Eye (tissue), 1 donor: ENCODE measurements at places on chromosomes 7 and 10.

GRCh38 chr7:104252409-104253134 is 44.8 kb upstream of the ORC5 start:
- no peak for DNase-seq

DNA sequence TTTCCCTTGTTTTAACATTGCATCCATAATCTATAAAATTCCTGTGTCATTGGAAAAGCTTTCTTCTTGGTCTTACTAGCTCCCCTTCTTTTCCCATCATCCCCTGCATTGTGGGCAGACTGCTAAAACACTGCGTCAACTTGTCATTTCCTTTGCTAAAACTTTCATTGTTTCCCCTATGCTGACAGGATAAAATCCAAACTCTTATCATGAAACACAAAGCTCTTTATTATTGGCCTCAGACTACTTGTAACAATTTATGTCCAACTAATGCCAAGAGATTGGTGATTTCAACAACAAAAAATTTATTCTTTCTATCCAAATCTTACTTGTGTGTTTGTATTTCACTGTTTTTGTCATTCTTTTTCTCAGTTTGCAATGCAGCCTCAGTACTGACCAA is 339.1 kb downstream of the HGF start:
- DNase-seq: peak; percentile 17

GRCh38 chr10:32253276-32253675 is 93.7 kb downstream of the EPC1 start:
- no peak for DNase-seq

DNA sequence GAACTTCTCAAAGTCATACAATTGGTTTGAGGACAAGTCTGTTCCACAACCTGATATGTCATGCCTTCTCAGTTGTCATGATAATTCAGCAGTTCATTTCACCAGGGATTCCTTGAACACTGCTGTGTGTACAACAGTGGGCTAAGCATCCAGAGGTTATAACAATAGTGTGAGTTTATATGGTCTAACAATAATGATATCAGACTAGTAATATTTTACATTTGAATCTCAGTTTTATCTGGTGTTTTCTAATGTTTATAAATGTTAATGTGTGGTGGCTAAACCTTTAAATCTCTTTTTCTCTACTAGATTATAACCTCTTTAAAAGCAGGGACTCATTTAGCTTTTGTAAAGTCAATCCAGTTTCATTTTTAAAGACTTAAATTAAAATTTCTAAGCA is 48.7 kb downstream of the BTRC start:
- no peak for DNase-seq

DNA sequence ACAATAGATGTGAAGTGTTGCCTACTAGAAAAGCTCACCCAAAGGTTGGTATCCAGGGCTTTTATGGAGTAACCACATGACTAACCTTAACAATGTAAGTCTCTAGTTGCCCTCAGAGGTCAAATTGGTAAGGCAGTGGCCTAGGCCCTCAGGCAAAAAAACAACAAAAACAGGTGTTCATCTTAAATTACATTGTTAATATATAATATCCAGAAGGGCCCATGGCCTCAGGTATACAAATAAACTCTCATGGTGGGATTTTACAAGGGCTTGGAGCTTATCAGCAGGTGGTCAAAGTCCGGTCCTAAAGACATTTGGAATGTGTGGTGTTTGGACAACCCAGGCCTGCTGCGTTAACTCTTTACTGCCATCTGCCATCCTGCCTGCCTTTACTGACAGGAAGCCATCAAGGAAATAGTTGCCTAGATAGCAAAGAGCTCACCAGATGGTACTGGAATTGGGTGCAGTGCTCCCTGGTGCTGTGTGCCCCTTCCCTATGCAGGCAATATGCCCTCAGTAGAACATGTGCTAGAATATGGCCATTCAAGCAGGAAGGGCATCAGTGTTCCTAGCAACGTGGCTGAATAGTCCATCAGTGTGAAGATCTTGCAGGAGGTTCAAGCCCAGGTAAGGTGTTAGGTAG is 36.2 kb downstream of the TOMM7 start:
- no peak for DNase-seq
